ENCODE measurements at places on chromosomes 11 and 22.

GRCh38 chr11:113615098-113615497 lies 91.0 kb downstream of the TMPRSS5 start:
- no peak for DNase-seq

DNA sequence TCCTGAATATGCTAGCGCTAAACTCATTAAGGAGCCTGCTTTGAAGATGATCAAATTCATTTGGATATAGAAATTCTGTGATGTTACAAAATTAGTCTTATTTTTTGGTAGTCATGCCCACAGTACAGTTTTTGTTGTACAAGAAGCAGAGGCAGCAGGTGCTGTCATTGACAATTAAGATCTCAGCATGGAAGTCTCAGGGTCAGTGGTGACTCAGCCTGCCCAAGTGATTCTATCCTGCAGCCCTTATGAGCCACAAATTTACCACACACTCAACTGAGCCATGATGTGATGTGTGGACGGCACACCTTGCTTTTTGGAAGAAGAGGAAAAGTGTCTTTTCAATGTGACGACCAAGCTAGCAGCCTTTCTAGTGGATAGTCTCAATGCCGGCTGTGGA lies 153.6 kb upstream of the SORL1-AS1 start:
- no peak for DNase-seq

DNA sequence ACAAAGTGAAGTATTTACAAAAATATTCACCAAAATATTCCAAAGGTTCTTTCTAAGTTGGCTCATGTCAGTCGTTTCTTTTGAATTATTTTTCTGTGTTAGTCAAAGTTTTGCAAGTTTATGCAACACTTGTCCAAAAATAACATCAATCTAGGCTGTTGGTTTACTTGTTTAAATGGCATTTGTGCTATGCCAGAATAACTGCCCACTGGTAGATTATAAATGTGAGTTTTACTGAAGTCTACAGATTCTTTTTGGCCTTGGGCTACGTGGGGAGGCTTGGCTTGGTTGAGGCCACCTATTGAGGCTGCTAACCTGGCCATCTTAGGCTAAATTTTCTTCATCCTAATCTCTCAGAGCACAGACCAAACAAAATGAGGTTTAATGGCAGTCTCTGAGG lies 1091.9 kb upstream of the RAG2 start:
- DNase-seq = no peak

DNA sequence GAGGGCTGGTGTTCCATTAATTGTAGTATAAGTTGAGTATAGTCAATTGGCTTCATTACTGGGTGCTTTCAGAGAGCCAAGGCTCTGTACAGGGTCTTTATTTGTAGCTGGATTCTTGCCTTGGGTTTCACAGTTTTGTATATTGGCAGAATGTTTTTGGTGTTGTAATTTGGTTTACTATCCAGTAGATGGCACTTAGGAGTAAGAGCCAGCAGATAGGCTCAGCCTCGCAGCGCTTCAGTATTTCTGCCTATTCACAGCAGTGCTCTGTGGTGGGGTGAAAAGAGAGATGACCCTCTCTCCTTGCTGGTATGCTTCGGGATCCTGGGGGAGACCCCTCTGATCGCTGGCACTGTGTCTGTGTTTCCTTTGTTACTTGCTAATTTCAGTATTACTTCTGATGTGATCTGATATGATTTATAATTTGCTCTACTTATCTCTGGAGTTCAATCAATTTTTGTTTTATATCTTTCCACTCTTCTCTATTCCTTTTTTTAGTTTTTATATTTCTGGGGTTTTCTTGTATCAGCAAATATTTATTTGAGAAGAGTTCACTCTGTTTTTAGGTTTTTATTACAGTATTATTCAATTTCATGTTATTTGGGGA lies 52.2 kb downstream of the ANO5 start:
- peak; percentile 6 for DNase-seq

DNA sequence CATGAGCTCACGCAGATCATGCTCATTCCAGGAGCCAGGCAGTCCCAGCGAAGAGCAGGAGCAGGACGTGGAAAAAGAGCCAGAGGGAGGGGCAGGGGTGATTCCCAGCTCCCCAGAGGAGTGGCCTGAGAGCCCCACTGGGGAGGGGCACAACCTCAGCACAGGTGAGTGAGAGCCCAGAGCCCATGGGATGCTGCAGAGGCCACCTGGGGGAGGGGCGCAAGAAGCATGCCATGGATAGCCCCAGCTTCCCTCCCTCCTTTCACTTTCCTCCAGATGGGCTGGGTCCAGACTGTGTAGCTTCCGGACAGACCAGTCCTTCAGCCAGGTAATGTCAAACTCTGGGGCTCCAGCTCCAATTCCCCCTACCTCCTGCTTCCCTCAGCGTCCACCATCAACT lies 6.2 kb downstream of the SMTNL1 start:
- no peak for DNase-seq

GRCh38 chr11:95378789-95379188 lies 147.8 kb upstream of the SESN3 start:
- no peak for DNase-seq

DNA sequence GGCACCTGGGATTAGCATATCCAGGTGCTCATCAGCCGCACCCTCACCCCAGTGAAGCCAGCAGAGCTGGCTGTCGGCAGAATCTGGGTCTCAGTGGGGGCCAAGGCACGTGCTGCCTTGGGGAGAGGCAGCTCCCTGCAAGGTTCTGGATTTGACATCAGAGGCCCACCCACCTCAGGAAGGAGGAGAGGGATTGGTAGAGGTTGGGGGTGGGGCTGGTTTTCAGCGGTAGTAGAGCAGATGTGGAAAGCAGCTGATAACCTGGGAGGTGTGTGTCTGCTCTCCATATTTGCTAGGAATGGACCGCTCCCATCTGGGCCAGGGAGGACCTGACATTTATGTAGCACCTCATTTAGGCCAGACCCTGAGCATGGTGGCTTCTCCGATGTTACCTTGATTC lies 147.5 kb downstream of the GRIK4 start:
- no peak for DNase-seq

DNA sequence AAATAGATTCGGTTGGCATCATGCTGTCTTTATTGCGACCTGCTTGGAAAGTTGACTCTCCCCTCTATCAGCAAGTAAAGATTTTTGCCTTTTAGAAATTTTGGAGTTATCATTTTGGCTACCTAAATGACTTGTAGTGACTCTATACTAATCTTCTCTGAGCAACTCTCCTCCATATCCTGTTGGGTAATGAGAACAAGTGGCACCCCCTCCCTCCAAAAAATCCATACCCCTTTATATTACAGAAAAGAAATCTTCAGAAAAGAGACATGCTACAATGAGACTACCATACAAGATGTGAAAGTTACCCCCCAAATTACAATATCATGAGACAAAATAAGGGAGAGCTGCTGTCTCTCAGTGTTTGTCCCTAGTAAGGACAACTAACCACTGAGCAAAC lies 1.2 kb downstream of the JAML start:
- DNase-seq = no peak

DNA sequence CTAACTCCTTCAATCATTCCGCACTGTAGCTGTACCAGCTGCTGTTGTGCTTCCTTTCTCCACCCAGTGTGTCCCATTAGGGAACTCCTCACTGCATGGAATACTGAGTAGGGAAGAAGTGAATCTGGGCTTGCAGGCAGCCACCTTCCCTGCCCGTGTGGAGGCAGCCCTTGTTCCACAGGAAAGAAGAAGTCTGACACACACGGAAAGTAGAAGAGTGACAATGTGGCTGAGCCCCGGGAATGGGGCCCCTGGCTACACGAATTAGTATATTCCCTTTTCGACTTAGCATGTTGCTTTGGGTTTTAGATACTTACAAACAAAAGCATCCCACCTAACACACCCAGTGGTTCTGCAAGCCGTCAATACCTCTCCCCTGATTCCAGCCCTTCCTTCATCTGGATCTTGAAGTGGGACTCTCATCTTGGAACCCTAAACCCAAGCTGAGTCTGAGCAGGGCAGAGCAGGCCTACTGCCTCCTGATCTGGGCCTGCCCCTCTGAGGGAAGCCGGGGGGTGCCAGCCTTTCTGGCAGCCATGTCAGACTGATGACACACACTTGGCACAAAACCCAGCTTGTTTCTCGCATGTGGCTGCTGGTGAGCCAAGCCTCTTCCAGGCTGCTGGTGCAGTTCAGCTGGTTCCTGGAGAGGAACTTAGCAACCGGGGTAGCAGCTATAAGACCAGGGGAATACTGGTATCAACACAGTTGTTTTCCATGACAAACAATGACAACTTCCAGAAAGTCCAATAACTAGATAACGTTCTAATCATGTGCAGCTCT lies 71.6 kb downstream of the C11orf58 start:
- DNase-seq = no peak

DNA sequence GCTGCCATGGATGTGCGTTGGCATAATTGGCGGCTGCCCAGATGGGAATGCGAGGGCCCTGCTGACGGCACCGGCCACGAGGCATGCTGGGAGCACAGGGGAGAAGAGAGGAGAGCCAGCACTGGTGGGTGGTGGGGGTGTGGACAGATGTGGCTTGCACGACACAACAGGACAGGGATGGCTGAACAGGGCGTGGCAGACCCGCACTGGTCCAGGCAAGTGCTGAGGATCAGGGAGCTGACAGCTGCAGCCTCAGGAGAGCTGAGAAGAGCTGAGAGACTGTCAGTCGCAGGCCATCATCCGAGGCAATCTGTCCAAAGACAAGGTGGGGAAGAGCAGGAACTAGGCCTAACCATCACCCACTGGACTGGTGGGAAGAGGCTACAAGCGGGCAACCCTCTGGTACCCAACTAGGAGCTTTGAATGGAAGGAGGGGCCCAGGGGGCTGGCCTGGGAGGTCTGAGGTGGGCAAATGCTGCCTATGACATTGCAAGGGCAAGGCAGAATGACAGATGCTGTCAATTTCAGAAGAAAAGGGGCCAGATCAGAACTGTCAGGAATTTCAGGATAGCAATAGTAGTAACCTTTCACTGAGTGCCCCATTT lies 2.4 kb downstream of the GNB1L start:
- no peak for DNase-seq

DNA sequence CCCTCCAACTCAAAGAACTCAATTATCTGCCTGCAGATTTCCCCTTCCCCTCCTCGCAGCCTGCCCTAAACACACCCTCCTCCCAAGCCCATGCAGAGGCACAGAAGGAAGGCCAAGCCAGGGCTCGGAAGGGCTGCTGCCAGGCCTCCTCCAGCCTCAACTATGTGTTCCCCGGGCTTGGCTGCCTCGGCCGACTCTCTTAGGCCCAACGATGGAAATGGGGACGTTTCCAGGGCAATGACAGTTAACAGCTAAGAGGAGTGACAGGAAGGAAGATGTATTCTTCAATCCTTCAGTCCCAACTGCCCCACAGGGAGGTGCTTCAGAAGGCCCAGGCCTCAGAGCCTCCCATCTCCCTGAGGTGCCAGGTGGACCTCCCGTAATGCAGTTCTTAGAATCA lies 104.0 kb upstream of the AKIP1 start:
- no peak for DNase-seq

DNA sequence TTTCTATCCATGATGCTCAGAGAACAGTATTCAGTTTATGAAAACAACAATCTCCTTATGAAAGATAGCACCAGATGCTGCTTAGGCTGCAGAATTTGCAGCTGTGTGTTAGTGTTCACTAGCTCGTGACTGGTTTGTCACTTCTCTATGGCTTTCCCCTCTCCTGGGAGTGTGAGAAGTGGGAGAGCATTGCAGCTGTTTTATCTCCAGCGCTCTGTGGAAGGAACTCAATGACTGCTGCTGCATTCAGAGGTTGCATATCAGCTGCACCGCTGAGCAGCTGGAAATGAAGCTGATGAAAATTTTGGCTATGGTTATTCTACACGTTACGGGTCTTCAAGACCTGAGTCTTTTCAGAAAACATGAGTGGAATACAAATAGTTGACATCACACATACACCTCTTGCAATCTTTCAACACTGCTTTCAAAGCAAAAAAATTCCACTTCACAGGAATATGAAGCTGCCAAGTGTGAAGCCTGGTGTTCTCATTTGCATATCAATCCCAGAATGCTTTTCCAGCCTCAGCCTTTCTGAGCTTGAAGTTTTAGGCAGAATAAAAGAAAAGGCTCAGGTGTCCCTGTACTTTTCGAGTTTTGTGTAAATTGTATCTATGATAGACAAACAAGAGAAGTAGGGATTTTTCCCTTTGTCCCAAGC lies 149.3 kb upstream of the DDI1 start:
- DNase-seq = no peak

DNA sequence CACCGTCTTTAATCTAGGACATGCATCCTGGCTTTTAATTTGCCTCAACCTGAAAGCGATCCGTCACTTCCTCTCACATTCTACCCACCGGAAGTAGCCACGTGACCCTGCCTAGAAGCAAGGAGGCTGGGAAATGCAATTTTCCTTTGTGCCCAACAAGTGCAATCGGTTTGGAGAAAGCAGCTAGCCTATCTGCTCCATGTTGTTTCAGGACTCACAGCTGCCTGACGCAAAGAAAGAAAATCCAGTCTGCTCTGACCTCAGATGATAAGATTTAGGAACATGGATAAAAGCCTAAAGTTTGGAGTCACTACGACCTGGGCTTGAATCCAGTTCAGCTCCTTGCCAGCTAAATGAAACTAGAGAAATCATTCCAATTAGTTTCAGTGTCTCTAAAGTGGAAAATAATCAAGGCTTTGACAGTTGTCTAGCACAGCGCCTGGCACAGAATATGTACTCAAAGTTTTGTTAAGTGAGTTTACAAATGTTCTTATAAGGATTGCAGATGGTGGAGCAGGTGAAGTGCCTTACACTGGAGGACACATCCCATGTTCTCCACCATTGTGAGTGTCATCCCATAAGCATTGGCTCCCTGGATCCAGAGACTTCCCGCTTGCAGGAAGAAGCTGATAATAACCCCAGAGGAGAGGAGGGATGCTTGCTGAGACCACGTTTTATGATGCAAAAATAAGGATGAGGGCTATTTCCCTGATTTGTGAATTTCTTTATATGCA lies 553.7 kb downstream of the MN1 start:
- DNase-seq = no peak

DNA sequence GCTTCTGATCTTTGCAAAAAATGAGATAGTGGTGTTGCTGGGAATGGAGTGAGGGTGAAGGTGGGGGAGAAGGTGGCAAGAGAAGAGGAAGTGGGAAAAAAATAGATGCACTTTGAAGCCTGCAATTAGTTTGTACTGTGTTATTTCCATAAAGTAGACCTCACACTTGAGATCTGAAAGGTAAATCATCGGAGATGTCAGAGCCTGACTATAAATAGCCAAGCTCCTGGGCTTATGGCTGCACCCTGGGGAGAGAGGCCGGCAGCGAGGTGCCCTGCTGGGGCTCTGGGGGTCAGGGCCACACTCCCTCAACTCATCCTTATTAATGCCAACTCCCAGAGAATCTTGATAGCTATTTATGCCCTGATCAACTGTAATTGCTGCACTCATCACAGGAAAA lies 134.4 kb downstream of the NXPE2 start:
- DNase-seq = no peak

GRCh38 chr22:48941033-48941902 lies 886.4 kb downstream of the BRD1 start:
- DNase-seq = no peak

DNA sequence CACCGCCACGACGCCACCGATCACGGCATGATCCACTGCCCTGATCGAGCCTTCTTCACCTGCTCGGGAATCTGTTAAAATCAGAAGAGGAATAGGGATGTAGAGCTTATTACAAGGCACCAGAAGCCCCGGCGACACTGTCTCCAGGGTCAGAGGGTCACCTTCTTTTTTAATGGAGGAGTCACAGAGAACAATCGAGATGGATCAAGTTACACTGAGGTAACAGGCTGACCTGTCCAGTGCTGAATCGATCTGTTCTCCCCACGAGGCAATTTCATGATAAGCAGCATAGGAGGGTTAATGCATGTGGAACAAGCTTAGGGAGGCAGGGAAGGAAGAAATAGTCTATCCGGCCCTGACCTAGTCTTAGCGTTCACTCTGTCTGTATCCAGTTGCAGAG lies 325.5 kb downstream of the CADM1 start:
- no peak for DNase-seq
